Effector memory CD8-positive, alpha-beta T cell (primary cell): ENCODE measurements at places on chromosomes 5 and 9.

- DNase-seq: no peak
Observed at GRCh38 chr5:118095115-118095514, 893.2 kb downstream of the DTWD2 start.

- no peak for DNase-seq
Observed at GRCh38 chr5:60177596-60177995, 284.1 kb upstream of the PDE4D start.

DNA sequence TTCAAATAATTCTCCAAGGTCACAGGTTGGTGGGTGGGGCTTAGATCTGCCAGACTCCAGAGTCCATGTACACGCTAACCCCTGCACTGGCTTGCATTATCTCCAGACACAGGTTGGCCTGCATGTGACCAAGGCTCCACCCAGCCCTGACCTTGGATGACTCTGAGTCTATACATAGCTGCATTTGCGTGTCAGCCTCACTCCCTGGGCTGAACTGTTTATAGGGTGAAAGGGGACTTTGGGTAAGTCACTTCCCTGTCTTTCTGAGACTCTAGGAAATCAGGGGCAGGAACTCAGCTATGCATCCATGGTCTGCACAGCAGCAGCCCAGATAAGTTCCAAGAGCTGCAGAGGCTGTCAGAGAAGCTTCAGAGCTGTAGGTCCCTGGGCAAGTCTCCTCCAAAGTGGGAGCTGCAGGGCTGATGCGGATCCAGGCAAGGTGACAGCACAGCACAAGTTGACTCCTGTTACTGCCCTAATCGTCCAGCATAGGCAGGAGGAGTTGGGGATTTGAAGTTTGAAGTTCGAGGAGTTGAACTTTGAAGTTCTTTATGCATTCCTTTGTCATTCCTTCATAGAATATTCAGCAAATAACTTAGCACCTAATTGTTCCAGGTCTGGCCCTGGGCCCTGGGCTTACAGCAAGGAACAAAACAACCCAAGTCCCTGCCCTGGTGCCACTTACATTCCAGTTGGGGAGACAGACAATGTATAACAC lies 53.4 kb downstream of the SLC22A5 start:
- no peak for DNase-seq

GRCh38 chr5:151191661-151192060 lies 32.2 kb downstream of the CCDC69 start:
- DNase-seq: no peak

- no peak for DNase-seq
Observed at GRCh38 chr5:145050181-145050580, 785.0 kb downstream of the PRELID2 start.

DNA sequence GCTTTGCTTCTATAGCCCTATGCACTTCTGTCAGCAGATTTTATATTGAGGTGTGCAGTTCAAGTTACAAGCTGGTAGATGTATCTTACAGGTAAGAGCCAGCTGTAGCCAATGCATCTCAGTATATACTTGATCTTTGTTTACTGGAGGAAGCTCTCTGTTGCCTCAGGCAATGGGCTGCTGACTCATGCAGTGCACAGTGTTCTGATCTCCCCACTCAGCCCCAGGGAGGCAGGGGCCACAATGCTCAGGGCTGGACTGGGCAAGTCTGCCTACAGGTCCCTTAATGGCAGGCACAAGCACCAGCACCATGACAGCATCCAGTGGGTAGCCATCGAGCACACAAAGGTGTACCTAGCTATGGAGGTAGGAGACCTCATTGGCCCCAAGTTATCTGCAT lies 178.8 kb upstream of the CDH10 start:
- DNase-seq: no peak

- DNase-seq: no peak
Observed at GRCh38 chr9:91148306-91148705, 213.4 kb downstream of the AUH start.

DNA sequence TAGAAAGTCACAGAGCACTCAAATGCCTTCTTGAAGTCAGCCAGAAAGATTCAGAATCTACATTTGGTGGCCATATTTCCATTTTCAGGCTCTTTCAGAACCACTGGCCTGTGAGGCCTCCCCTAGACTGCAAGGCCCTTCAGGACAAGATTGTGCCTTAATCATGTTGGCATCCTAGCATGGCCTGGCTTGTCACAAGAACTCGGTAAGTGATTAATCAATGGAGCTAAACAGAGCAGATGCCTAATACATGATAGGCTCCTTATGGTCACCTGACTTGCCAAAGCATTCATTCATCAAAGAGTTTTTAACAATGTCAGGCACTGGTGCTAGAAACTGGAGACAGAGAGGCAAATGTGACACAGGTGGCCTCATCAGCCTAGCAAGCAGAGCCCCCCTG lies 70.3 kb downstream of the PGM5 start:
- no peak for DNase-seq

DNA sequence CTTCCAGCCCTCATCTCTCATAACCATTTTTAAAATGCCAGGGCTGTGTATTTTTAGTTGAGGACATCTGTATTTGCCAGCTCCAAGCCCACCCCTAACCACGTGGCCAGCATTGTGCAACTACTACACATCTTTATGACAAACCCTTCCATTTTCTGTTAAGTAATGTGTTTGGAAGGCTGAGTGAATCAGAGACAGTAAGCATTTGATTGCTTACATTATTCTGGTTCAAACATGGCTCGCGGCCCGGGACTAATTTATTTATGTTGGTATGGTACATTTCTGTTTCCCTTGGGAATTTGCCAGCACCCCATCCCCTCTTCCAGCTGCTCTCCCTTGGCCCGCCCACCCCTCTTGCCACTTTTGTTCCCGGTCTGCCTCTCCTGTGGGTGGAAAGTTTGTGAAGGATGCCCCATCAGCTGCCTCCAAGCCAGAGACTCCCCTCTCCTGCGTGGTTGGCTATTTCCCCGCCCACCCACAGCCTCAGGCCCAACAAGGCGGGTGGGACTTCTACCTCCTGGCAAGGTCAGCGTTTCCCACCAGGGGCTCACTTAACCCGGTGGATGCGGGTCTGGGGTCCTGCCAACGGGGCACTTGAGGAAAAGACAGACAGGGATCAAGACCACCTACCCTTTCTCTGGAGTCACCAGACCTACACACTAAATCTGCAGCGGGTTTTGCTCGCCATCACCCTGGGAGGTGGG lies 162.2 kb downstream of the HSD17B3 start:
- no peak for DNase-seq

DNA sequence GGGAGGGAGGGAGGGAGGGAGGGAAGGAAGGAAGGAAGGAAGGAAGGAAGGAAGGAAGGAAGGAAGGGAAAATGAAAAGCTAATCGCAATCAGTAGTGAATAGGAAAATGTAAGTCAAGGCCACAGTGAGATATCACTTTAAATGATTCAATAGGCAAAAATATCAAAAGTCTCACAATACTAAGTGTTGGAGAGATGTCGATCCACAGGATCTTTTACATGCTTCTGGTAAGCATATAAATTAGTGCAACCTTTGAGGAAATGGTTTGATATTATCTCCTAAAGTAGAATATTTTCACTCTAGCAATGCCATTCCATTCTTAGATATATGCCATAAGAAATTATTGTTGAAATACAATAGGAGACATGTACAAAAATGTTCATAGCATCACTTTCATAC lies 58.4 kb downstream of the FRMD3 start:
- no peak for DNase-seq

DNA sequence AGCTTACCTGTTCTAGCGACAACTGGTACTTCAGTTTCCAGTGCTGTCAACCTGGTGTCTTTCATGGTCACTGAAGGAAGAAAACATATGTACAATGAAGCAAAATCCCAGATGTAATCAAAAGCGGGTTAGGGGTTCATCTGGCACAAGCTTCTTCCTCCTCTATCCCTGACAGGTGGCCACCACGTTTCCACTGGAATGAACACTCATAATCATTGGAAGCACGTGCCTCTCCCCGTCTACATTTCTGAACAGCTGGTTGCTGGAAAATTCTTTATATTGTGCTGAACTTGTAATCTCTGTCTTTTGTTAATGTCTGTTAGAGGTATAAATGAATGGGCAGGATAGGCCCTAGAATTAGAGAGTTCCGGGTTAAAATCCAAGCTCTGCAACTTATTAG lies 9.4 kb downstream of the TSC1 start:
- DNase-seq: no peak

GRCh38 chr5:159906943-159907342 lies 9.3 kb upstream of the ADRA1B start:
- DNase-seq: no peak

GRCh38 chr5:121021681-121022080 lies 557.6 kb downstream of the PRR16 start:
- DNase-seq: no peak

DNA sequence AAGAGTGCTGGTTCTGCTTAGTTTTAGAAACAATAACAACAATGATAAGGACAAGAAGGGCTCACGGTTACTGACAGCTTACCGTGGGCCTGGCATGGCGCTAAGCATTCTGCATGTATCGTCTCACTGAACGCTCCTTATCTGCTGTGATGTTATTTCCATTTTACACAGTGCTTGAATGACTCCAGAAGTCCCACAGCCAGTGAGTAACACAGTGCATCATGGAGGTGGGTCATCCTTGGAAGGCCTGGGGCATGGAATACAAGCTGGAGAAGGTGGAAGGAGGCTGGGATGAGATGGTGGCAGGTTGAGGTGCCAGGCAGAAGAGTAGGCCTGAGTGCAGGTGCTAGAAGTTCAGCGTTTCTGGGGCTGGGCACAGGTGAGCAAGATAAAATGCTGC lies 36.5 kb upstream of the FAT2 start:
- DNase-seq: no peak

GRCh38 chr9:115553060-115553773 lies 435.3 kb upstream of the TNC start:
- no peak for DNase-seq

DNA sequence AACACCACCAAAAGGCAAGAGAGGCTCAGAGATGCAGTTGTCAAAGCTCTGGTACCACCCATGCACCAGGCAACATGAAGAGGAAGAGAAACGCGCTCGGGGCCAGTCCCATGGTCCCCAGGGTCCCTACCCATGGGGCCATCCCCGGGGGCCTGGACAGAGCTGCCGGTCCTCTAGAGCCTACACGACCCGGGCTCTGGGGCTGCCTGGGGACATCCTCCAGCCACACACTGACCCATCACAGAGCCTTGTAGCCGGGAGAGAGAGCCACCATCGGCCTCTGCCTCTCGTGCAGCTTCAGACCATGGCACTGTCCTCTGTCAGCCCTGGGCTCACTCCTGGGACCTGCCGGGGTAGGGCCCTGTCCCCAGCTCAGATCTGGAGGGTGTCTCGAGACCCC lies 23.7 kb downstream of the VAV2 start:
- DNase-seq: no peak
